Diencephalon (tissue), 1 donor: ENCODE measurements at places on chromosomes 2 and 18. TPM values are rescaled to one million over a fixed set of nuclear protein-coding genes. Genes with fewer than 3 reads are reported as not detected.

The LIPG gene
- 6.9 TPM for total RNA-seq

The SLC30A3 gene
- 2.1 TPM for total RNA-seq

The CERKL gene
- total RNA-seq, result 6.2 TPM

The CROCC2 gene
- total RNA-seq, result 1.4 TPM

The GPR155 gene
- total RNA-seq, result 26.8 TPM

The CCDC74B gene
- total RNA-seq, result 9.2 TPM

The ASPRV1 gene
- 3.0 TPM for total RNA-seq

The OXER1 gene
- total RNA-seq, result not detected

The POTEJ gene
- total RNA-seq, result 0.46 TPM

The SRD5A2 gene
- total RNA-seq, result 0.23 TPM

The UGT1A4 gene
- total RNA-seq, result not detected

The SLC4A5 gene
- 3.2 TPM for total RNA-seq

The GREB1L gene
- 11.1 TPM for total RNA-seq

The ZNF385B gene
- 4.6 TPM for total RNA-seq

The GPC1 gene
- total RNA-seq, result 86.5 TPM

The SOWAHC gene
- 27.7 TPM for total RNA-seq

The FSIP2 gene
- total RNA-seq, result 2.3 TPM

The NEURL3 gene
- not detected for total RNA-seq
